ENCODE measurements at places on chromosomes 12 and 14.

- DNase-seq = no peak
Observed at GRCh38 chr12:48279601-48280000, 71.1 kb downstream of the ZNF641 start.

DNA sequence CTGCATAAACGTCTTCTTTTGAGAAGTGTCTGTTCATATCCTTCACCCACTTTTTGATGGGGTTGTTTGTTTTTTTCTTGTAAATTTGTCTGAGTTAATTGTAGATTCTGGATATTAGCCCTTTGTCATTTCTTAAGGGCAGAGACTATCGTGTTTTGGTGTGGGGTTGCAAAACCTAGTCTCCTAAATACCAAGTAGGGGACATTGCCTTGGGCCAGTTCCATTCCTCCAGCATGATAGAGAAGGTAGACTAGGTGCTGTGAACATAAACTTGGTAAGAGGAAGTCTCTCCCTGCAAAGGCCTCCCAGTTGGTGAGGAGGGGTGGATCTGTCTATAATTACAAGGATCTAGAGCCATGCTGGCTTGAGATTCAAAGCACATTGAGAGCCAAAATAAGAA is 390.7 kb downstream of the VRK1 start:
- no peak for DNase-seq

DNA sequence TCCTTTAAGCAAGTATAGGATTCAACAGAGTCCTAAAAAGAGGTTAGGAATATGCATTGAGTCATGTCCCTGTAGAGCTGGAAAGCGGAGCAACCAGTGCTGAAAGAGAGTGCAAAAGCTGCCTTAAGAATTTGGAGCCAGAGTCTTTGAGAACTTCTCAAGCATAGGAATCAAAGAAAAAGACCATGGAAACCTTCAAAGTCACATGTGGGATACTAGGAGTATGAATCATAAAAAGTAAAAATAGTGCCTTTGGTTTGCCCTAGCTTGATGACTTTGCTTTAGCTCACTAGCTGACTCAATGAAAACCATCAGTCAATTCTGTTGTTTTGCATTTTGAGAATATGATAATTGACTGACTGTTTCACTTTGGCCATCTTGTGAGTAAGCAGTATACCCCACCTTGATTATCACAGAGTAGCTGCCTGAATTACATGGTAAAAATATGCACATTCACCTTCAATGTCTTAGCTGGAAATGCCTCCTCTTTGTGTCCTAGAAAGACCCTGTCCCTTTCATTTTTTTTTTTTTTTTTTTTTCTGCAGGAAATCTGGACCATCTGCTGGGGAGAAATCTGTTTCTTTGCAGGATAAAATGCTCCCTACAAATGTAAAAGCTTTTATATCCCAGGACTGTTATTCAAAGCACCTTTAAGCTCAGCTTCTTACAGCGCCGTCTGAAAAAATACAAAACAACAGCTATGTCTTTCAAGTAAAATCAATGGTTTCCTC is 248.6 kb upstream of the KRR1 start:
- no peak for DNase-seq

GRCh38 chr12:40889329-40889728 is 197.1 kb downstream of the CNTN1 start:
- no peak for DNase-seq

DNA sequence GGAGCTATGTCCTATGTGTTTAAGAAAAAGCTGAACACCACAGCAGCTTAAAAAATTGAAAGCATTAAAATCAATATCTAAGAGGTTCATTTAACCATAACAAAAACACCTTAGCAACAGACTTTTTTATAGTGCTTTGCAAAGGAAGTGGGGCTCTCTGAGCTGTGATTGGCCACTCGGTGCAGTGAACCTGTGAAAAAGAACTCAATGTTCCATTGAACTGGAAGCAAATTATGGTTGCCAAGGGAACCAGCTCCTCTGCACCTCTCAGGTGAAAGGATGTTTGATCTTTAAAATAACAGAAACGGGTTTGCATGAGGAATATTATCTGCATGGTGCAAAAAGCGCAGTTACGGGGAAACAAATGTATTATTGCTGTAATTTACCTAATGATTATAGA is 149.4 kb downstream of the SNAPC1 start:
- no peak for DNase-seq

DNA sequence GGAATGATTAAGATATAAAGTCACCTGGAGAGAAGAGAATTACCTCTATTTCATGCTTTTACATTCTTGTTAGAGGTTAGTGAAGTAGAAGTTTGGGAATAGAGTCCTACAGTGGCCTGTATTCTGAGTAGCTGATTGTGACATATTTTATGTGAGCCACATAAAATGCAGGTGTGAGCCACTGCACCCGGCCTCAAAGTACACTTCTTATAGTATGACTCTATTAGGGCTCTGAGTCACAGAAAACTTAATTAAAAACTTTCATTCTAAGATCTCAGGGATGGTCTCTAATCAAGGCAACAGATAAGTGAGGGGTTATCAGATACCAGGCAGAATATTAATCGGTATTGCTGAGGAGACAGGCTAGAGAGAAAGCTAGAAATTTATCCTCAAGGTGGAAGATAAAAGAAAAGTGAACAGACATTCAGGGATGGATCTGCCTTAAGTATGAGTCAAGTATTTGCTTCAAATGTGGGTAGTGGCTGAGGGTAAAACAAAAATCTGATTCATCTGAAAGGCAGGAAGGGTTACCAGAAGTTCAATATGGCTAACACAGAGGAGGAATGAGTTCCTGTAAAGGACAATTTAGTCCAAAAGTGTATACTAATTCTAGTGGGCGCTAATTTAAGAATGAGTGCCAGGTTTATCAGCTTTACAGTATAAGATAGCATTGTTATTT is 5.5 kb upstream of the G2E3 start:
- no peak for DNase-seq

GRCh38 chr14:89399157-89399556 is 17.9 kb downstream of the FOXN3 start:
- DNase-seq = no peak

GRCh38 chr14:79420725-79421124 is 790.6 kb downstream of the DIO2 start:
- DNase-seq = no peak

DNA sequence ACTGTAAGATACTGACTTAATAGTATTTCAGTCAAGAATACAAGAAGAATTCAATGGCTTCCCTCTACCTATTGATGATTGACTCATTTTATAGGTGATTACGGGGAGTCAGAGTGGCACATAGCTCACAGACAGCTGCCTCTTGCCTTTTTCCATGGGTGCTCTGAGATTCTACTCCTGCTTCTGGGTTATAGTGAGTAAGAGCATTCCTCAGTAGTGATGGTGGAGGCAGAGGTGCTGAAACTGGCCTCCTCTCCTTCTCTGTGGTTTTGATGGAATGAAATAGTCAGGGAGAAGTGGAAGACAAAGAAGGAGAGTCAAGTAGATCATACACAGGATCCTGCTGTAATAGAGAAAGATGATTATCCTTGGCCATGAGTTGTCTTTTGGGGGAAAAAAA is 438.2 kb upstream of the FAR2 start:
- no peak for DNase-seq

All from NCI-H187 (cell line).